Karpas-422 (cell line): ENCODE measurements at places on chromosomes 2 and 18.

DNA sequence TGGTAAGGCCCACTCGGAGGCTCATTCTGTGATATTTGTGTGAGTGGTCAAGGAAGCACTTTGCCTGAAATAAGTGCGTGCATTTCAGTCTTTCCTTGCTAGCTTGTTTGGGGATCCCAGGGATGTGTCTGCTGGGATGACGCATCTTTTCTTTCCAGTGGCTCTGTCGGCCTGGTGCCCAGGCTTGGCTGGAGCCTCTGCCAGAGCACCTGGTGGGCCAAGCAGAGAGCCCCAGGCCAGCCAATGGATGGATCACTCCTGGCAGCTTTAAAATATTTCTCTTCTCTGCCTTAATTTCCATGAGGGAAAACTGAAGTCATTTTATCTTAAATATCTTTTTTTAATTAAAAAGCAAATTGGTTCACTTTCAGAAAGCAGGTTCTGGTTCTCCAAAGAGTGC lies 501.8 kb upstream of the HS6ST1 start:
- H3K4me1 ChIP-seq, result peaks cover 22% of the 10 kb centered on the region
- DNase-seq, result peak; percentile 21
- no peaks in the 10 kb centered on the region for H3K27me3 ChIP-seq

DNA sequence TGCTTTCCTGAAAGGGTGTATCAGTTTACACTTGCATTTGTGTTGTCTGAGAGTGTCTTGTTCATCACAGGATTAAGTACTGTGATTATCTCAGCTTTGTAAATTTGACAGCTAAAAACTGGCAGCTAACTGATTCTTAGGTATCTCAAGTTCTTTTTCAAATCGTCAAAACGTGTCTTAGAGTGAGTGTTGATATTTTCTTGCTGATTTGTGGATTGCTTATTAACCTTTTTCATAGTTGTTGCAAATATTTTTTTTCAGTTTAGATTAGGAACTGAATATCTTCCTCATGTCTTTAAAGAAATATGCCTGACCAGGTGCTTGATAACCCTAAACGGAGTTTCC lies 41.9 kb downstream of the LRRFIP1 start:
- H3K4me1 ChIP-seq, result peaks cover 38% of the 10 kb centered on the region
- no peak overlapping the region for H3K27ac ChIP-seq
- no peak overlapping the region for H3K4me3 ChIP-seq
- no peaks in the 10 kb centered on the region for H3K27me3 ChIP-seq

DNA sequence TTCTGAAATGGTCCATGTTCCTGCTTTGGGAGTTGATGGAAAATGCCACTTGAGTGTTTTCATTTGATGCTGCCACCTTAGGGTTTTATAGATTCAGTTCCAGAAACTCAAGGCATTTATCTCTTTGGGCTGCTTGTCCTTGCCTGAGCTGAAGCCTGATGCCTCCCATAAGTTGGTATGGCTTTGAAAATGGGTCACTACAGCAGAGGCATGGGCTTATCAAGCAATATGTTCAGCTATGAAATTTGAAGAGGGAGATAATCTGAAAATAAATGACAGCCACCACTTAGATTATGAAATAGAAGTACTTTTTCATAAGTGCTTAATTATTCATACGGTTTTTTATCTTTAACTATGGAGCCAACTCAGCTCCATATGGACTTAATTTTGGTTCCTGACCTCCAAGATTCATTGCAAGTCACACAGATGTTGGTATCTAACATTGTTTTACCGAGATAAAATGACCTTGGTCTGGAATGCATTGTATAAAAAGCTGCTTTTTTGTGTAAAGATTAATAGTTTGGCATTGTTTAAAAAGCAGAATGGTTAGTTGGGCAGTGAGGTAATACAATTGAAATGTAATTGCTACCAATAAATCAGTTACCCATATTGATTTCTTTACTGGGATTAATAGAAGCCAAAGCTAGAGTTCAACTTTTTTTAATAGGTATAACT lies 4.5 kb downstream of the SLC14A1 start:
- no peaks in the 10 kb centered on the region for H3K4me1 ChIP-seq
- H3K27ac ChIP-seq, result no peak overlapping the region
- no peaks in the 10 kb centered on the region for H3K36me3 ChIP-seq

GRCh38 chr2:226660526-226660925 lies 139.1 kb downstream of the IRS1 start:
- H3K27me3 ChIP-seq, result no peaks in the 10 kb centered on the region
- H3K4me1 ChIP-seq, result no peaks in the 10 kb centered on the region
- no peak overlapping the region for H3K4me3 ChIP-seq
- no peaks in the 10 kb centered on the region for H3K36me3 ChIP-seq

- H3K27me3 ChIP-seq, result no peaks in the 10 kb centered on the region
- H3K27ac ChIP-seq, result no peak overlapping the region
- H3K4me1 ChIP-seq, result no peaks in the 10 kb centered on the region
- no peak for DNase-seq
- H3K4me3 ChIP-seq, result no peak overlapping the region
Measured at GRCh38 chr2:38700113-38700785, 34.3 kb downstream of the GALM start.

- H3K27ac ChIP-seq, result no peak overlapping the region
- no peaks in the 10 kb centered on the region for H3K27me3 ChIP-seq
- H3K4me1 ChIP-seq, result peaks cover 91% of the 10 kb centered on the region
- H3K36me3 ChIP-seq, result peaks cover 9% of the 10 kb centered on the region
- no peak for DNase-seq
- no peak overlapping the region for H3K4me3 ChIP-seq
Measured at GRCh38 chr18:77105680-77106079, 26.9 kb downstream of the MBP start.

- H3K27me3 ChIP-seq, result no peaks in the 10 kb centered on the region
- no peak overlapping the region for H3K4me3 ChIP-seq
- no peak overlapping the region for H3K27ac ChIP-seq
- H3K4me1 ChIP-seq, result no peaks in the 10 kb centered on the region
Measured at GRCh38 chr2:211823886-211824479, 714.6 kb downstream of the ERBB4 start.

DNA sequence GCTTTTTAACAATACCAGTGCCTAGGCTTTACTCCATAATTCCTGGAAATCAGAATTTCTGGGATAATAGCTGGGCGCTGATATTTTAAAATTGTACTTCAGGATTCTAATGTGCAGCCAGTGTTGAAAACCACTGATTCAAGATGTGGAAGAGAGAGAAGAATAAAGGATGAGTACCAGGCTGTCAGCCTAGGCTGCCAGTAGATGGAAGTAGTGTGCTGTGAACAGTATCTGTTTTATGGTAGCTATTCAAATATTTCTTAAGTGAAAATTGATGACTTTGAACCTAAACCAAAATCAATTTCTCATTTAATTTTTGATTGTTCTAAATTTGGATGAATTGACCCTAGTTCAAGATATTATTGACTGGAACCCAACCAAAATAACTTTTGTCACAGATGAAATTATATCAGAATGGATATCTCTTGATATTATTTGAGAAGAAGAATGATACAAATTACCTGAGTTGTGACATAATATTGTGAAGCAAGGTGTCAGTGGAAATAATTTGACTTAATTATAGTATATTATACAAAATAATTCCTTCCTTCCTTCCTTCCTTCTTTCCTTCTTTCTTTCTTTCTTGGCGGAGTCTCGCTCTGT lies 88.0 kb downstream of the COMMD1 start:
- H3K4me1 ChIP-seq, result no peaks in the 10 kb centered on the region
- H3K27me3 ChIP-seq, result no peaks in the 10 kb centered on the region
- H3K36me3 ChIP-seq, result no peaks in the 10 kb centered on the region
- no peak overlapping the region for H3K4me3 ChIP-seq

GRCh38 chr18:21450913-21451312 lies 149.6 kb downstream of the ESCO1 start:
- H3K4me3 ChIP-seq, result no peak overlapping the region
- no peaks in the 10 kb centered on the region for H3K4me1 ChIP-seq
- no peak overlapping the region for H3K27ac ChIP-seq

DNA sequence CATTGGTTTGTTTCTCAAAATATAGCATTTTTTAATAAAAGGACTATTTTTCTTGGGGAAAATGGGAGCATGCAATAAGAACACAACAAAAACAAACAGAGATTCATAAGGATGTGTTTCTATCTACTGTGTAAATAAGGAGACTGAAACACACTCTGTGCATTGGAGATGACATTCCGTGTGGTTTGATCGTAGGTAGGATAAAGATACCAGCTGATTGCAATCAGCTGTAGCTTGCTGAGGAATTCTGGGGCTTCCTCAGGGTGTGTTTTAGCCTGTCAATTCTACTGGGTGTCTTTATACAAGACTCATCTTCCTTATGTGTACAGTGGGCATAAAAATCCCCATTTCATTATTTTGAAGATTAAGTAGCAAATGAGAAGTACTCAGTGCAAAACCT lies 591.6 kb downstream of the DSC3 start:
- no peaks in the 10 kb centered on the region for H3K4me1 ChIP-seq
- H3K27ac ChIP-seq, result no peak overlapping the region
- H3K27me3 ChIP-seq, result no peaks in the 10 kb centered on the region
- DNase-seq, result no peak
- H3K36me3 ChIP-seq, result no peaks in the 10 kb centered on the region

DNA sequence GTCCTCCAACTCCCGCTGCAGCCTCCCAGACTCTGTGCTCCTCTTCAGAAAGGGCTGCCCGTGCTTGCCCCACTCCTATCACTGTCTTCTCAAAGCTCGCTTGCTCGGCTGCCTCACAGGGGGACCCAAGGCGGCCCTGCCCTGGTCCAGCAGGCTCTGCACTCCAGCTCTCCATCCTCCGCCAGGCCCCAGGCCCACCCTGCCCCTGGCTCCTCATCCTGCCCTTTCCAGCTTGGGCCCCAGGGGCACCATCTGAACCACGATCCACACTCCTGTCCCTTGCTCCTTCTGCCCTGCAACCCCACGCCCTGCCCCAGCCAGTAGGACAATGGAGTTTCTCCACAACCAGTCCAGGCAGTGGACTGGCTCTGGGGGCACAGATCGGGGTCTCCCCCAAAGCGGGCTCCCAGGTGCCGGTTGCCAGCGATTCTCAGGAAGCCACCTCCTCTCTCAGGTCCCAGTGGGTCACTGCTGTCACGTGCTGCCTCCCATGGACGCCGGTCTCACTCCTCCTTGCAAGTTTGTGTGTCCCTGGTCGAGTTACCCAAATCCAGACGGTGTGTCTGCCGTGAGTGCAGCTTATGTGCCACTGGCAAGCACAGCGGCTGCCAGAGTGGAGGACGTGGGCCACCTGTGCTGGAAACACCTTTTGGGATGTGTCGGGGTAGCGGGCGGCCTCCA lies 238.5 kb downstream of the HDAC4 start:
- H3K4me3 ChIP-seq, result no peak overlapping the region
- no peaks in the 10 kb centered on the region for H3K27me3 ChIP-seq

- peak; percentile 80 for DNase-seq
- no peaks in the 10 kb centered on the region for H3K36me3 ChIP-seq
- H3K4me3 ChIP-seq, result no peak overlapping the region
- H3K27me3 ChIP-seq, result no peaks in the 10 kb centered on the region
- no peak overlapping the region for H3K27ac ChIP-seq
Measured at GRCh38 chr2:227939271-227940027, 68.0 kb downstream of the DAW1 start.

GRCh38 chr18:6940451-6940850 lies 177.1 kb downstream of the LAMA1 start:
- no peak for DNase-seq
- no peaks in the 10 kb centered on the region for H3K27me3 ChIP-seq
- no peak overlapping the region for H3K27ac ChIP-seq

GRCh38 chr18:54335638-54336173 lies 22.0 kb downstream of the STARD6 start:
- DNase-seq, result no peak
- no peak overlapping the region for H3K4me3 ChIP-seq
- H3K27me3 ChIP-seq, result no peaks in the 10 kb centered on the region
- no peaks in the 10 kb centered on the region for H3K36me3 ChIP-seq
- no peak overlapping the region for H3K27ac ChIP-seq
- H3K4me1 ChIP-seq, result peaks cover 4% of the 10 kb centered on the region; the same call in 1 of the 2 replicates

DNA sequence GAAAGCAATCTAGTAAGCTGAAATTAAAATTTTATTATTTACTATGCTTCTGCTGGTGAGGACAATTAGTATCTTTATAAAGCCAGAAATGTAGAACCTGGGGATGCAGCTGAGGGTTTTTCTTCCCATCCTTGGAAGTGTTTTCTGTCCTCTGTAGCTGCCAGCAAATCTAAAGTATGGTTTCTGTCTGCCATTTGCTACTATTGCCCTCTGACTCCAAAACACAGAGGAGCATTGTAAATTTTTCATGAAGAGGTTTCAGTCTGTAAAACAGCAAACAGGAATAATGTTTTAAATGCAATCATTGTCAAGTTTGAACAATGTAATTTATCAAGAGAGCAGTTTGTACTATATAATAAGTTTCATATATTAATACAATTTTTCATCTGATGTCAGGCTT lies 258.8 kb downstream of the ZNF407 start:
- H3K4me1 ChIP-seq, result peaks cover 8% of the 10 kb centered on the region
- no peaks in the 10 kb centered on the region for H3K27me3 ChIP-seq
- DNase-seq, result no peak
- H3K36me3 ChIP-seq, result no peaks in the 10 kb centered on the region
- no peak overlapping the region for H3K4me3 ChIP-seq

GRCh38 chr2:36379710-36380448 lies 24.3 kb downstream of the CRIM1 start:
- no peak overlapping the region for H3K4me3 ChIP-seq
- H3K4me1 ChIP-seq, result no peaks in the 10 kb centered on the region
- H3K36me3 ChIP-seq, result no peaks in the 10 kb centered on the region
- no peaks in the 10 kb centered on the region for H3K27me3 ChIP-seq
- no peak overlapping the region for H3K27ac ChIP-seq
- DNase-seq, result no peak

GRCh38 chr2:45713136-45713535 lies 61.7 kb downstream of the PRKCE start:
- H3K27ac ChIP-seq, result peak overlapping the region; percentile 54
- DNase-seq, result no peak
- H3K36me3 ChIP-seq, result peaks cover 48% of the 10 kb centered on the region
- H3K27me3 ChIP-seq, result no peaks in the 10 kb centered on the region

- no peaks in the 10 kb centered on the region for H3K27me3 ChIP-seq
- H3K4me3 ChIP-seq, result no peak overlapping the region
- H3K4me1 ChIP-seq, result no peaks in the 10 kb centered on the region
- no peaks in the 10 kb centered on the region for H3K36me3 ChIP-seq
Measured at GRCh38 chr2:20178666-20179465, 46.1 kb downstream of the SDC1 start.

- H3K36me3 ChIP-seq, result no peaks in the 10 kb centered on the region
- H3K27ac ChIP-seq, result no peak overlapping the region
- DNase-seq, result no peak
- H3K4me1 ChIP-seq, result peaks cover 18% of the 10 kb centered on the region
Measured at GRCh38 chr2:205665791-205666190, 16.5 kb upstream of the NRP2 start.
